Uterus (tissue), 4 donors: ENCODE measurements at places on chromosomes 11 and 22. TPM values are rescaled to one million over a fixed set of nuclear protein-coding genes. Genes with fewer than 3 reads are reported as not detected.

- no peaks in the 10 kb centered on the region for H3K36me3 ChIP-seq
- no peak for DNase-seq
- H3K4me1 ChIP-seq = no peaks in the 10 kb centered on the region
- H3K4me3 ChIP-seq = no peak overlapping the region
Measured at GRCh38 chr11:118045191-118045590, 31.7 kb upstream of the TMPRSS4 start.

GRCh38 chr11:132993991-132994502 lies 538.3 kb downstream of the OPCML start:
- H3K27me3 ChIP-seq = no peaks in the 10 kb centered on the region
- no peak overlapping the region for H3K27ac ChIP-seq
- H3K4me1 ChIP-seq = no peaks in the 10 kb centered on the region
- DNase-seq = no peak
- H3K36me3 ChIP-seq = no peaks in the 10 kb centered on the region

GRCh38 chr11:125692887-125693286 lies 12.2 kb upstream of the ACRV1 start:
- no peaks in the 10 kb centered on the region for H3K4me1 ChIP-seq
- no peak overlapping the region for H3K4me3 ChIP-seq
- H3K27me3 ChIP-seq = no peaks in the 10 kb centered on the region
- DNase-seq = no peak

DNA sequence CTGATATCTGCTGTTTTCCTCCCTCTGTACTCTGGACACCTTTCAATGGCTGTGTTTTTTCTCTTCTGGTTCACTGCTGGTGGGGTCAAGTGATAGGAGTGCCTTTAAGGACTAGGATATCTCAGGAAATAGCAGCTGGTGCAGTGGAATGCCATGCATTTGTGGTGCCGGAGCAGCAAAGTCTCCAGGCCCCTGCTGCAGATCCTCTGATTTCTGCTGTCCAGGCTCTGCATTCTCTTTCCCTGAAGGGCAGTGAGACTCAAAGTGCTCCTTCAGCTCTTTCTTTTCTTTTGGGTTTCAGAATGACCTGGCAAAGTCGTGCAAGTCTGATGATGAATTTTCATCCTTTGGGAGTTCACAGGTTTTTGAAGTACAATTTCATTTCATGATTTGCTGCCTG lies 774.3 kb downstream of the FAM181B start:
- no peak overlapping the region for H3K27ac ChIP-seq
- H3K4me1 ChIP-seq = no peaks in the 10 kb centered on the region
- no peaks in the 10 kb centered on the region for H3K36me3 ChIP-seq
- H3K27me3 ChIP-seq = no peaks in the 10 kb centered on the region
- H3K4me3 ChIP-seq = no peak overlapping the region
- no peak for DNase-seq

DNA sequence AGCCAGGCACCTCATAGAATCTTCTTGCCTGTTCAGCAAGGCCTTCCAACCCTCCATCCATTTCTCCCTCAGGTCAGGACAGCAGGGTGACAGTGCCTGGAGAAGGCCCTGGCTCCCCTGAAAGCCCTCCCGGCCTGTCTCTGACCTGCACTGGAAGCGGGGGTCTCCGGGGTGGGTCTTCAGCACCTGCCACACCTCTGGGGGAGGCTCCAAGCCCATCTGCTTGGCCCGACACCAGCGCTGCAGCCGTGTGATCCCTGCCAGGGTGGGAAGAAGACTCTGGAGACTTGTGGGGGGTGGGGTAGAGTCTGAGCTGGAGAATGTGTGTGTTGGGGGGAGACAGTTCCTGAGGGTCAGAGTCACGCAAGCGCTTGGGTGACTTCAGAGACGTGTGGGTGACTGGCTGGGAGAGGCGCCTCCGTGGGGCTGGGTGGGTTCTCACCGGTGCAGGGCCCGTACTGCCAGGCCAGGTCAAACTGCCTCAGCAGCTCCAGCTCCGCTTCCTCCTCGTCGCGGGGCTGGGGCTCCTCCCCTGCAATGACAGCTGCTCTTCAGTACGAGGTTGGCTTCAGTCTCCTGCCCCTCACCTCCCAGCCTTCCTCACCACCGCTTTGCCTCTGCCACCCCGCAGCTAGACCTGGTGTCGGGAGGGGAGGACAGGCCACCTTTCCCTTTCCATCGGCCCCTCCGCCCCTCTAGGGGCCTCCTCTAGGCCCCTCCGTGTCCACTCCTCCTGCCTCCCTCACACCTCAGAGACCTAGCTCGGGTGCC lies 615 bp downstream of the POLD4 start:
- H3K36me3 ChIP-seq = no peaks in the 10 kb centered on the region
- no peaks in the 10 kb centered on the region for H3K27me3 ChIP-seq

- DNase-seq = no peak
- H3K27me3 ChIP-seq = no peaks in the 10 kb centered on the region
- no peak overlapping the region for H3K4me3 ChIP-seq
- H3K4me1 ChIP-seq = no peaks in the 10 kb centered on the region
- H3K36me3 ChIP-seq = no peaks in the 10 kb centered on the region
Measured at GRCh38 chr11:26665036-26665435, 56.8 kb downstream of the SLC5A12 start.

DNA sequence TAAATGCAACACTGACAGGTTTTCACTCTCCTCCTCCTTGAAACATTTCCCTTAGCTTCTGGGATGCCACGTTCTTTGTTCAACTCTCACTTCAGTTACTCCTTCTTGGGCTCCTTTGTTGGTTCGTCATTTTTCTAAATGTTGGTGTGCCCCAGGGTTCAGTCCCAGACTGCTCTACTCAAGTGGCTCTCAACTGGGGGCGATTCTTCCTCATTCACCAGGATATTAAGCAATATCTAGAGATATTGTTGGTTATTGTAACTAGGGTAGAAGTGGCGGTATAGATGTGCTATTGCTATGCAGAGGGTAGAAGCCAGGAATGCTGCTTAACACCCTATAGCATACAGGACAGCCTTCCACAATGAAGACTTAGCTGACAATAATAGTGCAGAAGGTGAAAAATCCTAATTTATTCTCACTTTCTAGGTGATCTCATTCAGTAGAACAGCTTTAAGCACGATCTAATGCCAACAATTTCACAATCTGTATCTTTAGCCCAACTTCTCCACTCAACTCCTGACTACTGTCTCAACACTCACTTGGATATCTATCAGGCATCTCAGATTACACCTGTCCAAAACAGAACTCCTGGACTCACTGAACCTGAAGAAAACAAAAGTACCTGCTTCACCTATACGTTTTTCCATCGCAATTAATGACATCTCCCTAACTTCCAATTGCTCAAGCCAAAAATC lies 4.6 kb downstream of the NUP160 start:
- H3K4me3 ChIP-seq = no peak overlapping the region
- no peak overlapping the region for H3K27ac ChIP-seq
- H3K4me1 ChIP-seq = peaks cover 4% of the 10 kb centered on the region
- DNase-seq = no peak
- H3K36me3 ChIP-seq = no peaks in the 10 kb centered on the region

- no peak overlapping the region for H3K4me3 ChIP-seq
- no peaks in the 10 kb centered on the region for H3K36me3 ChIP-seq
- no peak for DNase-seq
- H3K27me3 ChIP-seq = no peaks in the 10 kb centered on the region
- peak overlapping the region; percentile 96 for H3K27ac ChIP-seq
Measured at GRCh38 chr22:46734830-46735453, 3.1 kb downstream of the CERK start.

GRCh38 chr11:134151083-134151747 lies 72.6 kb downstream of the NCAPD3 start:
- H3K4me1 ChIP-seq = no peaks in the 10 kb centered on the region
- no peaks in the 10 kb centered on the region for H3K27me3 ChIP-seq
- H3K36me3 ChIP-seq = no peaks in the 10 kb centered on the region
- no peak overlapping the region for H3K4me3 ChIP-seq
- H3K27ac ChIP-seq = no peak overlapping the region

- no peak for DNase-seq
- H3K4me1 ChIP-seq = no peaks in the 10 kb centered on the region
- no peak overlapping the region for H3K4me3 ChIP-seq
- H3K27me3 ChIP-seq = no peaks in the 10 kb centered on the region
- H3K36me3 ChIP-seq = no peaks in the 10 kb centered on the region
Measured at GRCh38 chr22:23396362-23397007, 183.6 kb downstream of the IGLL1 start.

DNA sequence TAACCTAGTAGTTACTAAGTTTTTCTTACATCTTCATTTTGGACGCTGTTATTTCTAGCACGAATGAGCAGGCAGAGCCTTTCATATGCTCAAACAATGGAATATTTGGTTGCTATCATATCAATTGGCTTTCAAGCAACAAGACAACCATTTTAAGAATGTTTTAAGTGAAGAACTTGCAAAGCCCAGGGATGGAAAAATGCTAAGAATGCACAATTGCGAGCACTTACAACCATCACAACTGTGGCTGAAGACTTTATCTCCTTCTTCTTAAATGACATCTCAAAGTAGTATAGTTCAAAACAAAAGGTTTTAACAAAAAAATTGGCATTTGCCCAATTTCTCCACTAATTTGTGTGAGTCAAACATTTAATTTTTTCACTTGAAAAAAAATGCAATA lies 8.3 kb upstream of the MMP1 start:
- no peaks in the 10 kb centered on the region for H3K36me3 ChIP-seq
- DNase-seq = no peak
- no peaks in the 10 kb centered on the region for H3K27me3 ChIP-seq
- H3K27ac ChIP-seq = no peak overlapping the region
- H3K4me3 ChIP-seq = no peak overlapping the region
- H3K4me1 ChIP-seq = no peaks in the 10 kb centered on the region

DNA sequence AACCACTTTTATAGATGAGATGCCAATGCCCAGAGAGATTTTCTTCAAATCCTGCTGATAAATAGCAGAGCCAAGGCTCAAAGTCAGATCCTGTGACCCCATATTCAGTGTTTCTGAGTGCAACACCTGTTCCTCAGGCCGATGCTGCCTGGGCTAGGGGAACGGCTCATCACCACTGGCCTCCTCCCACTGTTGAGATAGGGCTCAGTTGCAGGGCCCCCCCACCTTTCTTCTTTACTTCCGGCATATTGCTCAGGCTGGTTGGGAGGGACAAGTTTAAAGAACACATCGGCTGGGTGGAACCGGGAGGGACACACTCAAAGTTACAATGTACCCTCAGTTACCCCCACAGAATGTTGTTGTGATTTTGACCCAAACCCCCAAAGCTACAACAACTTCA lies 88.3 kb upstream of the CRTAM start:
- H3K27me3 ChIP-seq = no peaks in the 10 kb centered on the region
- no peak overlapping the region for H3K4me3 ChIP-seq
- no peak overlapping the region for H3K27ac ChIP-seq
- H3K4me1 ChIP-seq = no peaks in the 10 kb centered on the region
- H3K36me3 ChIP-seq = no peaks in the 10 kb centered on the region

Gene NLRP6
- 0.30 TPM for total RNA-seq

Gene ALX4
- not detected for total RNA-seq

Gene GLYAT
- total RNA-seq = not detected

Gene DDX25
- total RNA-seq = 1.1 TPM

Gene HMOX1
- 0.51 TPM for total RNA-seq

Gene TMEM191C
- total RNA-seq = 0.28 TPM

Gene APLNR
- not detected for total RNA-seq
